Stromal cell of bone marrow (primary cell): ENCODE measurements at places on chromosomes 3 and 15.

GRCh38 chr3:111979434-111980038, 710 bp downstream of the ABHD10 start:
- no peak for DNase-seq

DNA sequence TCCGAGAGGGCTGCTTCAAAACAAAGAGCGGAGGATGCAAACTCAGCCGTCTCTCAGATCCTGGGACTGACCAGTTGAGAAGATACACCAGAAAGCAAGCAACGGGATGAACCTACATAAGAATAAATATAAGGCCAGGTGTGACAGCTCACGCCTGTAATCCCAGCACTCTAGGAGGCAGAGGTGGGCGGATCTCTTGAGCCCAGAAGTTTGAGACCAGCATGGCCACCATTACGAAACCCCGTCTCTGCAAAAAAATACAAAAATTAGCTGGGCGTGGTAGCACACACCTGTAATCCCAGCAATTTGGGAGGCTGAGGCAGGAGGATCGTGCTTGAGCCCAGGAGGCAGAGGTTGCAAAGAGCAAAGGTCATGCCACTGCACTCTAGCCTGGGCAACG, 31.7 kb downstream of the RBPMS2 start:
- DNase-seq: no peak

- no peak for DNase-seq
Observed at GRCh38 chr3:150746791-150747590, 16.0 kb downstream of the SIAH2 start.

- DNase-seq: no peak
Observed at GRCh38 chr3:140388202-140388922, 289.5 kb upstream of the TRIM42 start.

DNA sequence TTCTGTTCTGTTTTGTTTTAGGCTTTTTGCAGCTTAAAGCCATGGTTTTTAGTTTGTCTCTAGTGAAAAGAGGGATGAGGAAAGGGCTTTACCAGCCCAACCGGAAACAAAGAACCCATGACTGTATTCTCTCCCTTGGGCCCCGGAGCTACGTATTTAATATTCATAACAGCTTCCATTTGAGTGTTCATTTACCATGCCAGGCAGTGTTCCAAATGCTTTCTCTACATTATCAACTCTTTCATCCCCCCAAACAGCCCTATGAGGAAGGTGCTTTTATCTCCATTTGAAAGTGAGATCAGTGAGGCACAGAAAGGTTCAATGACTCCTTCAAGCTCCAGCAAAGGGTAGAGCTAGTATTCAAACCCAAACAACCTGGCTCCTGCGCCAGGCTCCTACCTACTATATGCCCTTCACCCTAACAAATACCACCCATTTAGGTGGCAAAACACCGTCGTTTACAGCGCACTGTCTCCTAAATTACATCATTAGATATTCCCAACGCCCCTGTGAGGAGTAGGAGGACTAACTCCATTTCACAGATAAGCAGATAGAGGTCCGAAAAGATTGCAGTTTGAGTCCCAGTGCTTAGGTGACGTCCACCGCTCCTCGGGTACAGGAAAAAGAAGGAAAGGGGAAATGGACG, 27.9 kb downstream of the GTPBP8 start:
- DNase-seq: peak; percentile 54

DNA sequence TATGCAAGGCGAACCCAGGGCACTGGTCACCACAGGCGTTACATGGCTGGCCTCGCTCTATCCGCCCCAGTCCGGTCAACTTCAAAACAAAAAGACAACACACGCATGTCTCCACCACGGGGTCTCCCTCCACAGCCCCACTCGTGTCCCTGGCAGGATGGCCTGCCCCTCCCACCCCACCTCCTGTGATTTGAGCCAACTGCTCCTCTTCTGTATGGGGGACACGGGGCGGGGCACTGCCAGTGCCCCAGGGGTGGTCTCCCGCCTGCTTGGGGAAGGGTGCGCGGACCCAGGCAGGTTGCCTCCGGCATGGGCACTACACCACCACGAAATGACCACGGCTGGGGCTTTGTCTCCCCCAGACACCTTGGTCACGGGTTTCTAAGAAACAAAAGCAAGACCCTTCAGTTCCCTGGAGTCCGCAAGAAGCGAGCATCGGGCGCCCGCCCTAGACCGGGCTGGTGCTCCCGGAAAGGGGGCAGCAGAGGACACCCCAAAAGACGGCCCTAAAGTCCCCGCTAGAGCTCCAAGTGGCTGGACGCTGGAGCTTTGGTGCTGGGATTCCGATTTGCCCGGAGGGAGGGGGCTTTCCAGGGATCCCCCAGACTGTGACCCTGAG, 219.3 kb upstream of the PRICKLE2 start:
- no peak for DNase-seq

- no peak for DNase-seq
Observed at GRCh38 chr15:57946491-57947048, 118.9 kb downstream of the ALDH1A2 start.

- no peak for DNase-seq
Observed at GRCh38 chr3:184239221-184239620, 9.5 kb downstream of the ALG3 start.

DNA sequence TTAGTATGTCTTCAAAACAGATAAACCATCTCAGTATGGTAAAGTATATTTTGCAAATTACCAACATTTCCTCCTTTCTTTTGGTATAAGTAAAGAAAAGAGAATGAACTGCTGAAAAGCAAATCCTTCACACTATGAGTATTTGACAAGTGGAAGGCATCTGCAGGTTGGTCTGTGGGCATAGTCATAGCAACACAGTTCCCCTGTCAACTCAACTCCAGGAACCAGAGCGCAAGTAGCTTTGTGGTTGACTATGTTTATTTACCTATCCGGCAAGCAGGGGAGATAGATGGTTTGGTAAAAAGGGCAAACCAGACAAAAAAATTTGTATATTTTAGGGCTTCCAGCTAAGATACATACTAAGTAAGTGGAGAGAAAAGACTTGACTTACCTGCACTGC, 88.3 kb upstream of the PPIB start:
- no peak for DNase-seq

DNA sequence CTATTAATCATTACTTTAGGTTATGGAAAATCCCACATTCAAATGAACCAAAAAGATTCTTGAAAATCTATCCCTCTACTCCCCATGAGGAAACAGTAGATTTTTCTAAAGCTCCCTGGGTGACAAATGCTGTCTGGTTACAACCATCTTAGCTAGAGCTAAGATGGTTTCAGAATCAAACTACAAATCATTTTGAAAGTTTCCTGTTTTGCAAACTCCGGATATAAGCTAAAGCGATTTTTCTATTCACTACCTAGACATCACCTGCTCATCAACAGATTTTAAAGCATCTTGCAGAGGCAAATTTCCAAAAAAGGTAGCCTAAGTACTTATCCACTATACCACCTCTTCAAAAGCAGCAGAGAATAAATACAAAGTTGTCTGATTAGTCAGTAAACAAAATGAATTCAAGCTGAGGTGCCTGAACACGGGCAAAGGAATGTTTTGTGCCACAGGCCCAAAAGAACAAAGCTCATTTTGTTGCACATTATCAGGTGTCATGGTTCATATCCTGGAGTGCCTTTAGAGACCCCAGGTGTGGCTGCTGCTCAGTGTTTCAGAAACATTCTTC, 204.9 kb downstream of the TNIK start:
- no peak for DNase-seq

- peak; percentile 99 for DNase-seq
Observed at GRCh38 chr3:9976721-9977709, 9.6 kb downstream of the EMC3 start.

GRCh38 chr15:70726753-70727152, 36.6 kb downstream of the UACA start:
- no peak for DNase-seq

DNA sequence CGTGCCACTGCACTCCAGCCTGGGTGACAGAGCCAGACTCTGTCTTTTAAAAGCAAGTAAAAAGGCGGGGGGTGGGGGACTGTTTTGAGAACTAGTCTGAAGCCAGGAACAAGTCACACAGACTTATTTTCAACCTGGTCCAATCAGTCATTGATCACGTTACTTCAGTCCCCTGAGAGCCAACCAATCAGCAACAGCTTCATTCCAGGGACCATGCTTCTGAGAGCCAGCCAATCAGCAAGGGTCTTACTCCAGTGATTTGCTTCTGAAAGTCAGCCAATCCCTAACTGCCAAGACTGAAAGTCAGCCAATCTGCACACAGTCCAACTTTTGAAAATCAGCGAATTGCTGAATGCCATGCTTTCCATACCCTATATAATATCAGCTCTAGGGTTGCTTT, 48.6 kb upstream of the C15orf39 start:
- DNase-seq: no peak
